CD8-positive, alpha-beta memory T cell (primary cell): ENCODE measurements at places on chromosomes 1 and 21. TPM values are rescaled to one million over a fixed set of nuclear protein-coding genes. Genes with fewer than 3 reads are reported as not detected.

GRCh38 chr1:85339089-85339488, 62.7 kb upstream of the BCL10 start:
- no peak for DNase-seq

GRCh38 chr21:38800924-38801744, 4.6 kb upstream of the ETS2 start:
- no peak for DNase-seq

DNA sequence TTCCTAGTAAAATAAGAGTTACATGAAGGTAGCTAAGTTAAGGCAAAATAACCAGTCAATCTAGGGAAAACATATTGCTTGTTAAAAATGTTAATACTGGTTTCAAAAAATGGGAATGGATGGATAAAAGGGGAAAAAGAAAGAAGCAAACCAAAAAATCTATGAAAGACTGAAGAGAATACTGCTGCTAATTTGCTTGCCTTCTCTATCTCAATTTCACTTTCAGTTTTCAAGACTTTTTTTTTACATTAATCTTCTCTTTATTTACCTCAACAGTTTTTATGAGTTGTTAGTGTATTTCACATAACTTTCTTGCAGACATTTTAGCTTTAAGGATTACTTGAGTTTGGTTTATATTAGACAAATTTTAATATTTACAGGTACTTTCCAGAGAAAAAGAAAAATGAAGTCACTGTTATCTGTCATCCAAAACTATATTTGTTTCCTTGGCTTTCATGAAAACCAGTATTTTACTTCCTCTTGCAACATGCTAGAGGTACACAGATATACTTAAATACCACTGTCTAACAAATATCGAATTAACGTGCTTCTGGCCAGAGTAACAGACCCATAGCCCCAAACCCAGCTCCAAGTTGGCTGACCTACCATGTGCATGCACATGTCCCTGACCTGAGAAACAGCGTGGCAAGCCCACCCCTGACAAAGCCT, 70.7 kb downstream of the COL24A1 start:
- DNase-seq = no peak

GRCh38 chr1:194908643-194909042, 1699.6 kb downstream of the KCNT2 start:
- no peak for DNase-seq

- no peak for DNase-seq
Measured at GRCh38 chr1:239287296-239287695, 99.1 kb upstream of the CHRM3 start.

- no peak for DNase-seq
Measured at GRCh38 chr1:24289937-24290595, 29.1 kb upstream of the GRHL3 start.

DNA sequence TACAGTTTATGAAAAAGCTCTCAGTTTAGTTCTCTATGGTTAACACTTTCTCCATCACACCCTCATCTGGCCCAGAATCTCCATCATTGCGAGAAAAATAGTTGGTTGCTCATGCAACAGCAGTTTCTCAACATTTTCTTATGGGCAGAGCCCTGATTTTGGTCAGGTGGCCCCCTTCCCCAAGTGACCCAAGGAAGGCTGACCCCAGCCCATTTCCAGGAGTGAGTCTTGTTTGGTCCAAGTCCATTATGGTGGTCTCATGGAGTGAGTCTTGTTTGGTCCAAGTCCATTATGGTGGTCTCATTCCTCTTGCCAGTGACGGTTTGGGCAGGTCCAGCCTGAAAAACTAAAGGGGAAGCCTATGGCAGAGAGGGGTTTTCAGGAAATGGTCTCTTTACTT, 1.5 kb upstream of the TRIM62 start:
- no peak for DNase-seq

GRCh38 chr1:225694151-225694603, 41.3 kb upstream of the ENAH start:
- no peak for DNase-seq

DNA sequence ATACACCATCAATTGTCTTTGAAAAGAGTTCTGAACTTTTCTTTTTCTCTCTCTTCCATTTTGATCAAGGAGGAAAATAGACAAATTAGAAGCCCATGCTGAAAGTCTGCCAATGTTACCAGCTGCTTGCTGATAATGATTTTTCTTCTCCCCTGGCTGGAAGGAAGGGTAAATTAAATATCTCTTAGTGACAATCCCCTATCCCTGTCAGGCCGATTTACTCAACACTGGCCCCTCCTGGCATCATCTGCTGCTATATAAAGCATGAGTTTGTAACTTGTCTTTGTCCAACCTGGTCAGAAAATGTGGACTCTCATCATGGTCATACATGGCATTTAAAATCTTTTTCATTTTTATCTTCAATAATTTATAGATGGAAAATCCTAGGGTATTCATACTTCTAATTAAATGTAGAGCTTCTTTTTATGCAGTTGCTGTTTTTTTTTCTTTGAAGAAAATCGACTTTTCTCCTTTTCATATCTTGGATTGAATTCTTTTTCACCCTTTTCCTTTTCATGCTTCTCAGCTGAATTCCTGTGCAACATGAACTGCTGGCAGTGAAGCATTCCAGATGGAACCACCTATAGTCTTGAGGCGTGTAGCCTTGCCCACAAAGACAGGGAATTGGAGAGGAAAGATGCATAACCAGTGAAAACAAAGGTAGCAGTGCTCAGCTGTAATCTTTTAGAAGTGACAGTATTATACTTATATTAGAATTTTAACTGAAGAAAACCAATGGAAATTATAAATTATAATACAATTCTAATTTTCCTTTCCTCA, 214.7 kb upstream of the PTGFR start:
- DNase-seq = no peak

GRCh38 chr1:192832492-192832891, 23.7 kb downstream of the RGS2 start:
- DNase-seq = no peak

DNA sequence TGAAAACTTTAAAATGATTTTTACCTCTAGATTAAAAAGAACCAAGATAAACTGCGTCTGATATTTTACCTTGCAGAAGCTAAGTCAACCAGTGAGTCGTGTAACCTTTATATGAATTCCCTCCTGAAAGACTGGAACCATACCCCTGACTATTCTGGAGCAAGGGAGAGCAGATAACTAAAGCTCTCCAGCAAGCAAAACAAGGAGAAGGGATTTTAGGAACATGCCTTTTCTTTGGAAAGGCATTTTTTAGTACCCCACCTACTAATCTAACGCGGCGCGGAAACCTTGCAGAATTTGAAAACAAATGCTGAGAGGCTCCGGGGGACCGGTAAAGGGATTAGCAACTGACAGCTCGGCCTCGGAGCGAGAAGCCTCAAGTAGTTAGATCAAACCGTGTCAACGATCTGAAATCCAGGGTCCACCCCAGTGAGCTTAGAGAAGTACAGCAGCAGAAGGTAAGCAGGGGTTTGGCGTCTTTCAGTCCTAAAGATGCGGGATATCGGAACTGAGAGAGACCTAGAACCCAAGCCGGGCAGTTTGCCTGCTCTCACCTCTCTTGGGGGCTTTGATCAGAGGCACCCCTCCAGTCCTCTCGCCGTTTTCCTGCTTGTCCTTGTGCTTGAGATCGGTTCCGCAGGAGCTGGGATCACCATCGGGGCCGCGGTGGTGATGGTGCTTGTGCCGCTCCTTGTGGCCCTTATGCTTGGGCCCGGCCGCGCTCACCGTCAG, 954 bp downstream of the RSBN1 start:
- DNase-seq = no peak

- DNase-seq = no peak
Measured at GRCh38 chr1:41003127-41003639, 18.3 kb downstream of the SLFNL1 start.

DNA sequence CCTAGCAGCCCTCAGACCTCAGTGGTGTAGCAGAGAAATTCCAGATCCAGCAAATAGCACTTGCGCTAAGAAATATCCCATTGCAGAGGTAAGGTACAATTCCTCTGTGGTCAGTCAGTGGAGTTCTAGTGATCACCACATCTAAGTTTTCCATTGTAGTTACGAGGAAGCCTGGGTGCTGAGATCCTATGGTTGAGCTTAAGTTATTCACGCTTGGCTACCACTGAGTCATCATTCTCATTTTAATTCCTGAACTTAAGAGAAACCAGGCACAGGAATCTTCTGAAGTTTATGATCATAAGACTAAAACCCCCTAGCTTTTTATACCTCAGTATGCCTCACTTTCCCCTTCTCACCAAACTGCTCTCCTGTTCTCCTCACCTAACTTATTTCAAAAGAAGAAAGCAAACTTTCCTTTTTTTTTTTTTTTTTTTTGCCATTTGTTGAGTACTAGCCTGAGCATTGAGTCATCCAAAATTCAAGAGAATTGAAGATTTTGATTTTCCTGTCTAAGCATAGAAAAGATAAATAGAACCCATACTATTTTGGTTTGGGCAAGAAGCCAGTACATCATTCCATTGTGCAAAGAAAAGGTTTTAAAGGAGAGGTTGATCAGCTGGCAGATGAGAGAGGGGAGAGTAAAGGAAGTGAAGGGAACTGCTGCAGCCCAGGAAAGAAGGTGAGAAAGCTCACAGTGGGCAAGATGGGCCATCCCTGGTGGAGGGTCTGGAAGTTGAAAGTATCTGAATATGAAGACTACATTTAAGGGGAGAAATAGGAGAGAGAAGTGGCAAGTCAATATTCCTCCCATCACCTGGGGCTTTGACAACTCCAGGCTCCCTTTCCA, 39.9 kb downstream of the SERBP1 start:
- no peak for DNase-seq

GRCh38 chr1:186442651-186443375, 18.1 kb downstream of the PDC start:
- no peak for DNase-seq

DNA sequence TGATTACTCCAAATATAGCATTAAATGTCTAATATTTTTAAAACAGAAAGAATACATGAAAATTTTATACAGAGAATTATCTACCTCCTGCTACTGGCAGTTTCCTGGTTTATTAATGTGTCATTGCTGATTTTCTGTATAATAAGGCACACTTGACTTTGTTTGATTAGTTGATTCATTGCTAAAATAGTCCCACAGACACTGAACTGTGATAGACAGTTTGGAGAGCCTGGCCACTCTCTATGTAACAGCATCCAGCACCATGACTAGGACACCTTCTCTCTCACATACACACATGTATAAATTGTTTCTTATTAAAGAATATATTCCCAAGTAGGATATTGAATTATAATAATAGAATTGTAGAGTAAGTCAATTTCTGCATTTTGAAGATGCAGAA, 368.5 kb upstream of the SNX7 start:
- DNase-seq = no peak

DNA sequence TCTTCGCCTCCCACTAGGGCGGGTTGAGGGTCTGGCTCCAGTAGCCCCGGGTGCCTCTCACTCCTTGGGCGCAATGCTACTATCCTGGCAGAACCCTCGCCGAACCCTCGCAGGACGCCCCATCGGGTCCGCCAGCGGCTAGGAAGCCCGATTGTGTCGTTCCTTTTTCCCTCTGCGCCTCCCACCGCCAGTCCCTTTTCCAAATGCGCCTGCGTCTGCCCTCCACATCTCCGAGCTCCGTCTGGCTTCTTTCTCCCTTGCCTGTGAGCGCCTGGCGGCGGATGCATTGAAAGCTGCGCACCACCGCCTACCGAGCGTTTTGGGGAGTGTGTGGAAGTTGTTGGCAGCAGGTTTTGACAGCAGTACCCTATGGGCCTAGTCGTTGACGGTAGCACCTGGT, 1.0 kb upstream of the DIRAS3 start:
- no peak for DNase-seq

DNA sequence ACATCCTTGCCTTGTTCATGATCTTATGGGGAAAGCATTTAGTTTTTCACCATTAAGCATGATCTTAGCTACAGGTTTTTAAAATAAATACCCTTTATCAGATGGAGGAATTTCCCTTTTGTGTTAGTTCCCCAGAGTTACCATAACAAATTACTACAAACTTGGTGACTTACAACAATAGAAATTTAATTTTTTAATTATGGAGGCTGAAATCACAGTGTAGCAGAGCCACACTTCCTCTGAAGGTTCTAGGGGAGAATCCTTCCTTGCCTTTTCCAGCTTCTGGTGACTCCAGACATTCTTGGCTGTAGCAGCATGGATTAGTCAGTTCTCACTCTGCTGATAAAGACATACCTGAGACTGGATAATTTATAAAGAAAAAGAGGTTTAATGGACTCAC, 18.5 kb downstream of the MIGA1 start:
- no peak for DNase-seq

- no peak for DNase-seq
Measured at GRCh38 chr1:205225901-205226765, 1.6 kb upstream of the TMCC2 start.

- DNase-seq = no peak
Measured at GRCh38 chr1:186456729-186457255, 4.1 kb downstream of the PDC start.

GRCh38 chr1:74455390-74455789, 57.0 kb downstream of the LRRC53 start:
- DNase-seq = no peak

The CCDC27 gene
- not detected for total RNA-seq

The IL12RB2 gene
- 32.8 TPM for total RNA-seq

The RAVER2 gene
- total RNA-seq = 6.7 TPM

The CHIA gene
- not detected for total RNA-seq

The DSTYK gene
- total RNA-seq = 13.4 TPM

The DIO1 gene
- total RNA-seq = not detected

The HNRNPU gene
- total RNA-seq = 630 TPM

The ERICH3 gene
- not detected for total RNA-seq

The SPOCD1 gene
- 0.18 TPM for total RNA-seq
